Choroid plexus epithelial cell (primary cell): ENCODE measurements at places on chromosomes 12 and 14.
A peak's percentile ranks its signal among the peaks of the same experiment; 100 is the strongest.

- DNase-seq = peak; percentile 74
Measured at GRCh38 chr12:89346741-89347324, 5.5 kb downstream of the DUSP6 start.

DNA sequence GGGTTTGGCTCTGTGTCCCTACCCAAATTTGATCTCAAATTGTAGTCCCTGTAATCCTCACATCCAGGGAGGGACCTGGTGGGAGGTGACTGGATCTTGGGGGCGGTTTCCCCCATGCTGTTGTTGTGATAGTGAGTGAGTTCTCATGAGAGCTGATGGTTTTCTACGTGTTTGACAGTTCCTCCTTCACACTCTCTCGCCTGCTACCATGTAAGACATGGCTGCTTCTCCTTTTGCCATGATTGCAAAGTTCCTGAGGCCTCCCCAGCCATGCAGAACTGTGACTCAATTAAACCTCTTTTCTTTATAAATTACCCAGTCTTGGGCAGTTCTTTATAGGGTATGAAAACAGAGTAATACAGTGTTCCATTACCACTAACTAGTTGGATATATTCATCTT is 10.3 kb upstream of the LRRC23 start:
- DNase-seq = no peak

GRCh38 chr14:39626589-39627576 is 194.7 kb upstream of the FBXO33 start:
- DNase-seq = no peak

- no peak for DNase-seq
Measured at GRCh38 chr14:31196839-31197492, 10.6 kb downstream of the HECTD1 start.

- no peak for DNase-seq
Measured at GRCh38 chr14:73731111-73731510, 16.9 kb upstream of the PNMA1 start.

GRCh38 chr12:50603817-50604639 is 99.2 kb downstream of the DIP2B start:
- DNase-seq = peak; percentile 94

GRCh38 chr14:88791629-88792472 is 902 bp downstream of the EML5 start:
- no peak for DNase-seq

DNA sequence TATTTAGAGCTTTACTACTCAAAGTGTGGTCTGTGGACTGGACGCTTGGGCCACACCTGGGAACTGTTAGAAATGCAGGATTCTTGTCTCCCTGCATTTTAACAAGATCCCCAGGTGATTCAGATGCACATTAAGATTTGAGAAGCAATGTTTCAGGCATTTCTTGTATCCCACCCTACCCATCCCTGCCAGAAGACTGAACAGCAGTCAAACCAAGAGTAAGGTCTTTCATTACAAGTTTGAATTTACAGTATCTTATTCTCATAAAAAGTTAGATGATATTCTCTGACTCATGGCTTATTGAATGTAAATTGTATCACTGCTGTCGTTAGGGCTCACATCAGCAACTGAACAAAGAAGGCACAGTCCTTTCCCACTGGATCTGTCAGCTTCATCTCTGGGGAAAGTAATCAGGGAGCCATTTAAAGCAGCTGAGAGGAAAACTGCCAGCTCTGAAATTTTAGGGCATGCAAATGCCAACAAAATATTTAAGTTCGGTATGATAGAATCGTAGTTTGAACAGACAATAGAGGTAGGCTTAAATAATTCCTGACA is 141.1 kb downstream of the AKAP6 start:
- DNase-seq = no peak

DNA sequence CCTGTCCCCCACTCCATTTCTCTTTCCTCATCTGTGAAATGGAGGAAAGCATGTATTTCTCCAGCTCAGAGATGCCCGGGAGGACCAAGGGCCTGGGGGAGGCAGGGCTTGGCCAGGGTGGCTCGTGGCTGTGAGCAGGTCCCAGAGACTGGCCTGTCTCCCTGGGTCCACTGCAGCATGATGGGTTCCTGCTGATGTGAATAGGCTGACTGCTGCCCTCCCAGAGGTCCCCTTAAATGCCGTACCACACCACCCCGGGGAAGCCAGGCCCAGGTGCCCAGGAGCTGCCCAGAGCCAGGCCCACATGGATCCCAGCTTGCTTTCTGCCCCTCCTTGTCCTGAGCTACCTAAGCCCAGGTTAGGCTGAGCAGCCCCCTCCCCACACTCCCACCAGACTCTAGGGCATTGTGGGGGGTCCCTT is 158.2 kb upstream of the C14orf180 start:
- no peak for DNase-seq

DNA sequence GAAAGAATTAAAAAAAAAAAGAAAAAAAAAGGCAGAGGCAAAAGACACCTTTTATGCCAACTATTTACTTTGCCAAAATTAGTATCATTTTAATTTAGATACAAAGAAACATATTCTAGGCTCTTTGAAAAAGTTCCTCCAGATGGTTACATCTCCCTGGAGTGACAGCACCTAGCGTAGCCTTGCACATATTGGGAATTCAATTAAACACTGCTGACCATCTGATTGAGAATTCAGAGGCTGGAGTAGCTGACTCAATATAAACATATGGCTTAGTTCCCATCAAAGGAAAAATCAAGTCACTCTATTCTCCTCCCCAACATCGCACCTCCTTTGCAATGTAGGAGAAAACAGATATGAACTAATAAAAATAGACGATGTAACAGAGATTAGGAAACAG is 36.4 kb downstream of the ANKS1B start:
- no peak for DNase-seq

GRCh38 chr12:79250960-79251755 is 386.6 kb downstream of the SYT1 start:
- DNase-seq = peak; percentile 33

GRCh38 chr14:88981948-88982347 is 157.5 kb downstream of the TTC8 start:
- DNase-seq = no peak

DNA sequence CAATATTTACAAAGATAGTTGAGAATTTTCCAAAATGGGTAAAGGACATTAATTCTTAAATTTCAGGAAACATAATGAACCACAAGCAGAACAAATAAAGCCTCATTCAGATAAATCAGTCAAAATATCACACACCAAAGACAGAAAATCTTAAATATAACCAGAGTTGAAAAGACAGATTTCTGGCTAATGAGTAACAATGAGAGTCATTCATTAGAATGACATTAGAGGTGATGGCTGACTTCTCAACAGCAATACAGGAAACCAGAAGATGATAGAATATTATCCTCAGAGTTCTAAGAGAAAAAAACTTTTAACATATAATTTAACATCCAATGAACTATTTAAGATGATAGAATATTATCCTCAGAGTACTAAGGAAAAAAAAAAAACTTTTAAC is 124.2 kb downstream of the DENND5B start:
- peak; percentile 54 for DNase-seq
